Ovary (tissue), 10 donors: ENCODE measurements at places on chromosomes 5 and 9. TPM values are rescaled to one million over a fixed set of nuclear protein-coding genes. Genes with fewer than 3 reads are reported as not detected.

GRCh38 chr5:1734908-1735289, 64.7 kb downstream of the MRPL36 start:
- H3K27ac ChIP-seq, result no peak overlapping the region
- H3K4me3 ChIP-seq, result no peak overlapping the region
- no peaks in the 10 kb centered on the region for H3K36me3 ChIP-seq
- no peak for DNase-seq
- H3K27me3 ChIP-seq, result no peaks in the 10 kb centered on the region
- H3K4me1 ChIP-seq, result no peaks in the 10 kb centered on the region

- DNase-seq, result no peak
- H3K4me3 ChIP-seq, result no peak overlapping the region
- H3K36me3 ChIP-seq, result no peaks in the 10 kb centered on the region
- H3K27me3 ChIP-seq, result no peaks in the 10 kb centered on the region
Observed at GRCh38 chr9:127525401-127526188, 74.3 kb downstream of the LRSAM1 start.

GRCh38 chr9:69542942-69543704, 129.0 kb downstream of the APBA1 start:
- H3K27me3 ChIP-seq, result no peaks in the 10 kb centered on the region
- no peaks in the 10 kb centered on the region for H3K36me3 ChIP-seq
- no peaks in the 10 kb centered on the region for H3K4me1 ChIP-seq

FOXD4 gene
- 0.22 TPM for total RNA-seq

- no peak for DNase-seq
- H3K27me3 ChIP-seq, result no peaks in the 10 kb centered on the region
- no peak overlapping the region for H3K4me3 ChIP-seq
- H3K36me3 ChIP-seq, result no peaks in the 10 kb centered on the region
- H3K27ac ChIP-seq, result no peak overlapping the region
- no peaks in the 10 kb centered on the region for H3K4me1 ChIP-seq
Observed at GRCh38 chr5:169656125-169656901, 19.2 kb downstream of the DOCK2 start.

DNA sequence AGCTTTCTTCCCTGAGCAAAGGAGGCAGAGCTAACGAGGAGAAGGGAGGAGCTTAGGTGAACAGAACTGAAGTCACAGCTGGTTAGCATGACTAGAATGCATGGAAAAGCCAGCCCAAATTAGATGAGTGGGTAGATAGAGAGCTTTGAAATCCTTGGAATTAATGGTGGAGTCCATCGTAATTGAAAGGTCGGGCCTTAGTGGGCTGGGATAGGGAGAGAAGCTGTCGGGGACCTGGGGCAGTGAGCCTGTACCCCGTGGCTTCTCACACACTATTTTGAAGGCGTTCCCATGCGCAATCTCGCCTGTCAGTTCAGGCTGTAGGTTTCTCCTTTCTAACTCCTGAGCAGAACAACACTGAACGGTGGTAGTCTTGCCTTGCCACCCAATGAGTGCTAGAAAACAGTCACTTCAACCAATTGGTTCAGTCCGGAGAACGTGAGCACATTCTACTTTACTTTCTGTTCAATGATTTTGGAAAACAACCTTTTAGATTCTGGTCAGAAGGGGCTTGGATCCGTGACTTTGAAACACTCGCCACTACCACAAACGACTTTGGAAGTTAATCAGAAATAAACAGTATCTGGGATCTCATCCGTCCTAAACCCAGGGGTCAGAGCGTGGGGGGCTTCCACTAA, 655 bp upstream of the RAI14 start:
- peak; percentile 62 for DNase-seq
- no peaks in the 10 kb centered on the region for H3K36me3 ChIP-seq
- H3K4me1 ChIP-seq, result no peaks in the 10 kb centered on the region

DNA sequence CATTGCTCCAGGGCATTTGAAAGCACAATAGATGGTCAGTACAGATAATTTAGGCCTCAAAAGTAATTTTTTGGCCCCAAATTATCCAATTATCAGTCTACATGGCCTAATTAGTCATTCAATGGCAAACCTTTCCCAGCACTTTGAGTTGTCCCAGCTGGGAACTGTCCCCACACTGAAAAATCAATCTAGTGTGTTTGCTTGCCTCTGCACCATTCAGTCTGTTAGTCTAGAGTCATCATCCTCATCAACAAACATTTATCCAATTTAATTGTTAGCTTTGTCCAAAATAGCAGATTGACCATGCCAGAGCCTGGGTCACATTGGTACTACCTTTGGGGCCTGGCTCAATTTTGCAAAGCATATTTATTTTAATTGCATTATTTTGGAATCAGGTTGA, 13.9 kb downstream of the NR4A3 start:
- H3K27me3 ChIP-seq, result no peaks in the 10 kb centered on the region
- H3K36me3 ChIP-seq, result no peaks in the 10 kb centered on the region
- DNase-seq, result no peak

DNA sequence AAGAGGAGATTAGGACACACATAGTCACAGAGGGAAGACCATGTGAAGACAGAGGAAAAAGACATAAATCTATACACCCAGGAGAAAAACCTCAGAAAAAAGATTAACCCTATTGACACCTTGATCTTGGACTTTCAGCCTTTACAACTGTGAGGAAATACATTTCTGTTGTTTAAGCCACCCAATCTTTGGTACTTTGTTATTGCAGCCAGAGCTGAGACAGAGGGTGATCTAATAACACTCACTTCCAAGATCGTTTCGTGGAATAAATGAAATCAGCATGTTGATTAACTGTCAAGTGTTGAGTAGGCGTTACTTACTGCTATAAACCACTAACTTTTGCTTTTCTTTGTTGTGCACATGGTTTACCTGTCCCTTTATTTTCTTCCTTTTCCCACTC, 361.2 kb upstream of the RIOK2 start:
- H3K36me3 ChIP-seq, result no peaks in the 10 kb centered on the region
- H3K27me3 ChIP-seq, result no peaks in the 10 kb centered on the region
- no peaks in the 10 kb centered on the region for H3K4me1 ChIP-seq
- H3K4me3 ChIP-seq, result no peak overlapping the region
- no peak overlapping the region for H3K27ac ChIP-seq

ZNF354B gene
- 15.0 TPM for total RNA-seq

- H3K27ac ChIP-seq, result no peak overlapping the region
- H3K4me1 ChIP-seq, result no peaks in the 10 kb centered on the region
- H3K4me3 ChIP-seq, result no peak overlapping the region
- DNase-seq, result no peak
- H3K36me3 ChIP-seq, result no peaks in the 10 kb centered on the region
Observed at GRCh38 chr9:126642839-126643238, 29.1 kb downstream of the LMX1B start.

DNA sequence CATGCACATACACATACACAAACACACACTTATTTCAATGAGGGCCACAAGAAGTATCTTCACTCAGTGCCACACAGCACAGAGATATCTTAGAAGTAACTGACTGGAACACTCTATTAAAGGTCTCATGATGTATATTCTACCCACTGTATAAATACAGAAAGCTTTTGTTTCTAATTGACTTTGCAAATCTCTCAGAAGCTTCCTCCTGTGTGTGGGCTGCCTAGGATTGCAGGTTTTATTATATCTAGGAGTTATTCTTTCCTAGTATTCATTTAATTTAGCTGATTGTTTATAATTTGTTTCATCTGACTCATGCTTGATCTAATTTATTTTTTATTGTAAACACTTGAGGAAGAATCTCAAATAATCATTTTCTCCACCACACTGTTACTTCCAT, 262.4 kb upstream of the ACTBL2 start:
- no peak overlapping the region for H3K27ac ChIP-seq
- no peak overlapping the region for H3K4me3 ChIP-seq
- no peak for DNase-seq
- H3K27me3 ChIP-seq, result no peaks in the 10 kb centered on the region
- no peaks in the 10 kb centered on the region for H3K36me3 ChIP-seq
- no peaks in the 10 kb centered on the region for H3K4me1 ChIP-seq

INIP gene
- 22.2 TPM for total RNA-seq

PTPN3 gene
- 0.23 TPM for total RNA-seq

CDH10 gene
- not detected for total RNA-seq

IRX1 gene
- not detected for total RNA-seq

DND1 gene
- 0.69 TPM for total RNA-seq

GRCh38 chr5:166499447-166500240, 1791.8 kb upstream of the WWC1 start:
- no peak overlapping the region for H3K4me3 ChIP-seq
- no peaks in the 10 kb centered on the region for H3K4me1 ChIP-seq
- H3K27me3 ChIP-seq, result no peaks in the 10 kb centered on the region
- H3K27ac ChIP-seq, result no peak overlapping the region

SLC36A3 gene
- not detected for total RNA-seq

ADGRD2 gene
- not detected for total RNA-seq

DNA sequence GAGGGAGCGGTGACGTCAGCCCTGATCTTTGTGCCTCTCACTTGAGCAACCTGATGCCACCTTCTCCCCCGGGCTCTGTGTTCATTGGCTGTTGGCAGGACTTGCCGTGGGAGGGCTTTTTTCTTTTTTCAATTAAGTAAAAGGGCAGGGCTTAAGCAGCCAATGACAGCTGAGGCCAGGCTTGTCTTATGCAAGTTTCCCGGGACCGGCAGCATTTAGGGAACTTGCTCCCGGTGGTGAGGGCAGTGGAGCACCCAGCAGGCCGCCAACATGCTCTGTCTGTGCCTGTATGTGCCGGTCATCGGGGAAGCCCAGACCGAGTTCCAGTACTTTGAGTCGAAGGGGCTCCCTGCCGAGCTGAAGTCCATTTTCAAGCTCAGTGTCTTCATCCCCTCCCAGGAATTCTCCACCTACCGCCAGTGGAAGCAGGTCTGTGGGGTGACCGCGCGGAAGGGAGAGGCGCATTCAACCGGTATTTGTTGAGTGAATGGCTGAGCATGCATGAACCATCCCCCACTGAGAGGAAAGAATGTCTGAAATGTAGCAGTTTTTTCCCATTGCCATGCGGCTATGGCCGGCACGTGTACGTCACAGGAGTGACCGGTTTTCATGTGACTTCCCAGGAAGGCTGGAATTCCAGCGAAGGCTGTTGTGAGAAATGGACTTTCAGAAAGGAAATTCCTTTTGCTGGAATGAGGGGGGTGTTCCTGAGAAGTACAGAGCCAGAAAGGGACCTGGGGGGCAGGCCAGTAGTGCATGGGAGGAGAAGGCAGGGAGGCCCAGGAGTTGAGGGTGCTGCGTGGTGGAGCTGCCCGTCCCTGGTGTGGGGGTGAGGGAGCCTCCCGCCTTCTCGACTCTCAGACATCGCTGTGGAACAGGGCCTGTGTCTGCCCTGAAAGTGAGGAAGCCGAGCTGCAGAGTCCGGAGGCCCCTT, 29.0 kb downstream of the PTGES2 start:
- H3K27ac ChIP-seq, result peak overlapping the region; percentile 54
- peak; percentile 96 for DNase-seq
- H3K36me3 ChIP-seq, result no peaks in the 10 kb centered on the region
- H3K4me3 ChIP-seq, result peak overlapping the region; percentile 49

DNA sequence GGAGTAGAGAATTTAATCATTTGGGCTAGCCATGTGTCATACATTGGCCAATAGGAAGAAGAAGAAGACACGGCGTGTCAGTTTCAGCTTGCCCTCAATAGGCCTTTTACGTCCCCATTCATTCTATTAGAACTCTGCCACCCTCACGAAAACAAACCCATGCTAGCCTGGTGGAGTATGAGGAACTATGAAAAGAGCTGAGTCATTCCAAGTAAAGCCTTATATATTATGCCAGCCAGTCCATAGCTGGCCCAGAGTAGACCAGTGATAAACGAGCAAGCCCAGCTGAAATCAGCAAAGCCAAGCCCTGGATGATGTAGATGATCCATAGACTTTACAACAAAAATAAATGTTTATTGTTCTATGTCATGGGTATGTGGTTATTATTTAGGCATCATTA, 895.1 kb downstream of the TLE1 start:
- H3K4me3 ChIP-seq, result no peak overlapping the region
- no peaks in the 10 kb centered on the region for H3K36me3 ChIP-seq
- no peak for DNase-seq
- no peaks in the 10 kb centered on the region for H3K27me3 ChIP-seq
- H3K4me1 ChIP-seq, result peaks cover 9% of the 10 kb centered on the region
- H3K27ac ChIP-seq, result no peak overlapping the region

DNA sequence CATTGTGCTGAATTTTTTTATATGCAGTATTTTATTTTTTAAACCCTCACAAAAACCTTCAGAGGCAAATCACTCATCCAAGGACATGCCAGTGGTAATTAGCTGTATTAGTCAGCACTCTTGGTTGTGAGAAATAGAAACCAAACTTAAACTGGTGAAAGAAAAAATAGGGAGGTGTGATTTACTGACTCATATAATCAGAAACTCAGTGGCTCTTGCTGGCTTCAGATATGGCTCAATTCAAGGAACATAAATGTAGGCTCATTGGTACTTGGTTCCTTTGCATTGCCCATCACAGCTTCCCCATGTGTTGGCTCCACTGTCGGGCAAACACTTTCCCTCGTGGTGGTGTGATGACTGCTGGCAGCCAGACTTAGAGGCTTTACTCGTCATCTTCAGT, 497.2 kb downstream of the MAT2B start:
- H3K36me3 ChIP-seq, result no peaks in the 10 kb centered on the region
- no peak overlapping the region for H3K27ac ChIP-seq
- H3K4me1 ChIP-seq, result no peaks in the 10 kb centered on the region
- DNase-seq, result no peak
- no peaks in the 10 kb centered on the region for H3K27me3 ChIP-seq
- no peak overlapping the region for H3K4me3 ChIP-seq

- H3K4me3 ChIP-seq, result no peak overlapping the region
- H3K27me3 ChIP-seq, result no peaks in the 10 kb centered on the region
- H3K27ac ChIP-seq, result no peak overlapping the region
- no peaks in the 10 kb centered on the region for H3K36me3 ChIP-seq
- no peaks in the 10 kb centered on the region for H3K4me1 ChIP-seq
Observed at GRCh38 chr9:138072161-138072842, 194.7 kb downstream of the CACNA1B start.

MARVELD2 gene
- 0.35 TPM for total RNA-seq

DNA sequence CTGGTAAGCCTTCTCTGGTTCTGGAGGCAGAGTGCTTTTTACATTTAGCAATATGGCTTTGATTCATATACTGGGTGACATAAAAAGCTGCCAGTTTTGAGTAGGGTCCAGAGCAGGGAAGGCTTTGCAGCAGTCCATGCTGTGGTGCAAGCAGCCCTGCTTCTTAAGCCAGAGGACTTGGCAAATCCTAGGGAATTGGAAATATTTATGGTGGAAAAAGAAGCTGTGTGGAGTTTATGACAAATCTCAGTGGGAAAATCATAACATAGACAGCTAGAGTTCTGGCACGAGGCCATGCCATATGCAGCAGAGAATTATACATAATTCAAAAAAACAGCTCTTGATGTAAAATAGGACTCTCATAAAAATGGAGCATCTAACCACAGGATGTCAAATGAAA, 536.4 kb downstream of the RASEF start:
- no peaks in the 10 kb centered on the region for H3K27me3 ChIP-seq
- no peak overlapping the region for H3K27ac ChIP-seq
- no peak overlapping the region for H3K4me3 ChIP-seq
- no peaks in the 10 kb centered on the region for H3K4me1 ChIP-seq
- DNase-seq, result no peak

- H3K36me3 ChIP-seq, result no peaks in the 10 kb centered on the region
- H3K4me1 ChIP-seq, result no peaks in the 10 kb centered on the region
- H3K4me3 ChIP-seq, result no peak overlapping the region
- no peaks in the 10 kb centered on the region for H3K27me3 ChIP-seq
Observed at GRCh38 chr5:124206540-124206939, 539.9 kb downstream of the ZNF608 start.
